Activated CD4-positive, alpha-beta T cell treated with anti-CD3 and anti-CD28 coated beads, Interleukin-2, Interleukin-6, amounts not matched to agents 100 ng/mL and 50 ng/mL, durations not matched to agents 16 hours and 8 hours (primary cell): ENCODE measurements at places on chromosomes 4 and X.

DNA sequence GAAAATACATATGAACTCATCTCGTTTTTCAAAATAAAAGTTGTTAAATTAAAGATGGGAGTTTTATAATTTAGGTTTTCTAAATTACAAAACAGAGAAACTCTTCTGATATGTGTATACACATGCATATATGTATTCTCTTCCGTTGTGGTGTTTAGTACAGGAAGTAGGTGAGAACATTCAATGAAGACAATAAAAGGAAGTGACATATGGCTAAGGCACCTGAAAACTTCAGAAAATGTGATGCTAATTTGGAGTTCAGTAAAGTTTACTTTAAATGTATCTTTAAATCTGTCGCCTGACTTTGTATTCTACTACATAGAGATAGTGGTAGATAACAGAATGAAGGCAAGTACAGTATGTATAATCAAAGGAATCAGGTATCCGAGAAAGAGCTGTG lies 33.5 kb upstream of the ITM2A start:
- no peak for DNase-seq

DNA sequence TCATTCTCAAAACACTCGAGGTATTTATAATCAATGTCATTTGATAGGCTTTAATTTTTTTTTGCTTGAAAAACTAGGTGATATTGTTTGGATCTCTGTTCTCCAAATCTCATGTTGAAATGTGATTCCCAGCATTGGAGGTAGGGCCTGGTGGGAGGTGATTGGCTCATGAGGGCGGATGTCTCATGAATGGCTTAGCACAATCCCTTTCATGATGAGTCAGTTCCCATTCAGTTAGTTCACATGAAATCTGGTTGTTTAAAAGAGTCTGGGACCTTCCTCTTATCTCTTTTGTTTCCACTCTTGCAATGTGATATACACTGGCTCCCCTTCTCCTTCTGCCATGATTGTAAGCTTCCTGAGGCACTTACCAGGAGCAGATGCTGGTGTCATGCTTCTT lies 638.7 kb downstream of the DMD start:
- no peak for DNase-seq

- no peak for DNase-seq
Measured at GRCh38 chrX:72126048-72126415, 5.7 kb downstream of the RTL5 start.

DNA sequence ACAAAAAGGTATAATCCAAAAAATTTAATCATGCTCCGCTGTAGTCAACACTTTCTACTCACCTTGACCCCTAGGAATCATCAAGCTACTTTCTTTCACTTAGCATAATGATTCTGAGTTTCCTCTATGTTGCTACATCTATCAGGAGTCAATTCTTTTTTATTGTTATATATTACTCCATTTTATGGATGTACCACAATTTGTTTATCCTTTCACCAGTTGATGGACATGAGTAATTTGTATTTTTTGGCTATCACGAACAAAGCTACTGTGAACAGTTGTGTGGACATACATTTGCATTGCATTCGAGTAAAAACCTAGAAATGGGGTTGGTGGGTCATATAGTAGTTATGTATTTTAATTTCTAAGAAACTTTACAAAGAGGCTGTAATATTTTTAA lies 102.9 kb downstream of the PRSS12 start:
- no peak for DNase-seq

- DNase-seq, result no peak
Measured at GRCh38 chrX:10280071-10280470, 123.3 kb downstream of the CLCN4 start.

DNA sequence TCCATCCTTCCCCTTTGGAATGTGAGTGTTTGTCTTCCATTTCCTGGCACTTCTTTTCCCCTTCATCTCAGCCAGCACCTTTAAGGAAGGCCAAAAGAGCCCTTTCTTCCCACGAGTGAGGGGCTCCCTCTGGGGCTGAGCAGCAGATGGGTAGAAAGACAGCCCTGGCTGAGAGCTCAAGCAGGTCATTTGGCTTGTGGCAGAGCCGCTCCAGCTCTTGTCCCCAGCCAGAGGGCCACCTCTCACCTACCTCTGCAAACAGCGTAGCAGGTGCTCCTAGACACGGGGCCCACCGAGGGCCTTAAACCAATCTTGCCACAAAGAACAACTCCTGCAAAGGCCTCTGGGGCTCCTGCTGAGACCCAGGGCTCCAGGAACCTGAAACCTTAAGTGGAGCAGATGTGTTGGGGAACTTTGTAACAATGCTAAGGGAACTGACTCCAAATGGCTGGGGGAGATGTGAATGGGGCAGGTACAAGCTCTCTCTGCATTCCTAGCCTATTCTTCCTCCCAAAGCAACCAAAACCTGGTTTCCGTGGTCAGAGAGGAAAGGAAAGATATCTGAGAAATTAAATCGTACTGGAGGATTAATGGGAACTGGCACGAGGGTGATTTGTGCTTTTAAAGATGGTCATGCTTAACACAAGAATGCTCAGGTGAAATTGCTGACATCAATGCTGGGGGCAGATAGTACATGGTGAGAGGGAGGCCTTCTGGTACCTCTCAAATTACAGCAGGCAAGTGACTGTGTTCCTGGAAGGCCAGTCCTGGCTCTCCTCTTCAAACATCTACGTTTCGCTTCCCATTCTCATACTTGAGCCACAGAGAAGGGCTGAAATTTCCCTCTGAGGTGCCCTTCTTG lies 27.0 kb downstream of the TFDP3 start:
- DNase-seq, result no peak

DNA sequence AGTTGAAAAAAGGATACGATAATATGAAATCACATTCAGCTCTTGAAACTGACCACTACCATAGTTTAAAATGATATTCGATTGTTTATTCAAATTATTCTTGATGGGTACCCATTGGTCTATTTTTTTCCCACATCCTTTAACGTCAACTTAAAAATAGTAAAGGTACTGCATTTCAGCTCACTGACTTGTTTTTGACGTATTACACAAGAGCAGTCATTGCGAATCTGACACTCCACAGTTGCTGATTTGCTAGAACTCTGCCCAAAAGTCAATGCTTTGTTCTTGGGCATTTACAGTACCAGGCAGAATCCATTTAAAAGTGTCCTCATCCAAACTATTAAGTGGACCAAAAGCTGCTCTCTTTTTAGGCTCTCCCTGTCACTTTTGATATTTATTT lies 1.2 kb upstream of the PDS5A start:
- no peak for DNase-seq

DNA sequence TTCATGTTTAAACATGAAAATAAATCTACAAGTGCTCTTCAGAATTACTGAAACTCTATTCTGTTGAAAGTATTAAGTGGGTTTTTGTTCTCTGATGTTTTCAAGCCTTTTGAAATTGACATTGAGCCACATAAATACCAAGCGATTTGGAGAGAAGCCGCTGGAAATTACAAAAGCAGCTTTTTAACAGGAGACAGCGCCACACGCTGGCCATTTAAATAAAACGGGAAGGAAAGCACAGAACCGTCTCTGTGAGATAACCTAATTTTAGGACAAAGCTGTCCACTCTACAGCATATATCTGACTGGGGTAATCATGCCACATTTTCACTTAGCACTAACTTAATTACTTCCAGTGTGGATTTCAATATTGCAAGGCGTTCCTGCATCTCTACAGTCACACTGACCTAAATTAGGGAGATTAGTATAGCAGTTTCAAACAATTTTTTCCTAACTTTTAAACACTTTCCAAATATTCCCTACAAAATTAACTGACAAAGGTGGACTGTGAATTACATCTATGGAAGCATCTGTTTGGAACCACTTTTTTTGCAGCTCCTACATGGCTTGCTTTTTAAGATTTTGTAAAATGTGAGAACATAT lies 6.8 kb upstream of the ANOS1 start:
- DNase-seq, result peak; percentile 51

GRCh38 chrX:3777416-3777815 lies 64.0 kb upstream of the PRKX start:
- no peak for DNase-seq

DNA sequence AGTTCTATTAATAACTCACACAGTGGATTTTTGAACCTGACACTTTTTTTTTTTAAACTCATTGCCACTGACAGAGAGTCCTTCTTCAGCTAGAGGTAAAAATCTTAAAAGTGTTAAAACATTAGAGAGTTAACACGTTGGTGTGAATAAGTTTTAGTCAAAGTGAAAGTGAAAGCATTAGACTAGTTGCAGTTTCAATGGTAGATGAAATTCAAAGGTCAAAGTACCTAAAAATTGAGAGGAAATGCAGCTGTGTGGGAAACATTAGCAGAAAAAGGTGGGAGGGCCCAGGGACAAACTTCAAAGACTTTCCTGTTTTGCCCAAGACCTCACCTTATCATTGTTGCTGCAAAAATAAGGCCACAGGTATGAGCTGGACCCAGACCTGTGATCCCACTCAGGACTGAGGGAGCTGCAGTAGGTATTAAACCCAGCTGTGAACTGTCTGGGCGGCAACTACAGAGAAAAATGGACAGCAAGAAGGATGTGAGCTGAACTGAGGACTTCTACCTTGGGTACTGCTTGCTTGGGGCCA lies 17.6 kb upstream of the GABRA4 start:
- peak; percentile 23 for DNase-seq

GRCh38 chrX:19513383-19513782 lies 1.9 kb downstream of the MAP3K15 start:
- DNase-seq, result no peak

GRCh38 chr4:108068442-108068841 lies 78.8 kb downstream of the HADH start:
- DNase-seq, result no peak

GRCh38 chrX:18883234-18883960 lies 100.5 kb downstream of the PHKA2 start:
- DNase-seq, result no peak

DNA sequence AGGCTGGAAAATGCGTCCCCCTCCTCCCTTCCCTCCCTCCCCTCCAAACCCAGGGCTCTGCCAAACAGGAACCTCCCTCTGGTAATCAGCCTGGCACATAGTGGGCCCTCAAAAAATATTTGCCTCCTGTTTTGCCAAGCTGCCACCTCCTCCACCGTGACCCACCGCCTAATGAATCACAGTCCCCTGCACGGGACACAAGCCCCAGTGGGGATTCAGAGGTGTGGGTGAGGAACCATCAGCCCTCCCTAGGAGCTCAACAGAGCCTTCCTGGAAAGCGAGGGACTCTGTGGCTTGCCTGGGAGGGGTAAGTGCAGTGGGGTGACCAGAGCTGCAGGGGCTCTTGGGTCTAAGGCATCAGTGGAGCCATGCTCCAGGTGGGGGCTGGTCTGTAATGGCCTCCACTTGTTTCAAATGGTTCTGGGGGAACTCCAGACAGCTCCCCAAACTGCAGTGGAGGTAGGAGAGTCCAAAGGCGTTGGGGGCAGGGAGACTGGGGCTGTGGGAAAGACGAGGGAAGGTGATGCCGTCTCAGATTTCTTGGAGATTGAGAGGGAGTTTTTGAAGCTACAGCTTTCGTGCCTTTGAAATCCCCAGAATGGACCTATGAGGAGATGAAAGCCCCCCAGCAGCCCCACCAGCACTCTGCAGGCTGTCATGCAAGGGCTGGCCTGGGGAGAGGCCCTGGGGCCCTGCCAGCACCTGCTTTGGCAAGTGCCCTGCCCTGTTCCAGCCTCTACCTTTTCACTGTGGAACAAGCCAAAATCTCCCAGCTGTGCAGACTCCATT lies 1.0 kb upstream of the PPP2R2C start:
- no peak for DNase-seq

GRCh38 chrX:3293251-3293650 lies 53.2 kb downstream of the MXRA5 start:
- no peak for DNase-seq
